GF-D8 (cell line): ENCODE measurements at places on chromosomes 12 and 14.

- no peak for DNase-seq
Measured at GRCh38 chr12:128798571-128799341, 25.0 kb downstream of the SLC15A4 start.

- DNase-seq, result peak; percentile 13
Measured at GRCh38 chr12:116325336-116325664, 47.8 kb upstream of the MED13L start.

GRCh38 chr14:76146976-76147375, 4.7 kb upstream of the GPATCH2L start:
- DNase-seq, result no peak

- no peak for DNase-seq
Measured at GRCh38 chr12:118649765-118650585, 273.6 kb downstream of the SUDS3 start.

GRCh38 chr12:16475521-16475920, 128.1 kb downstream of the MGST1 start:
- no peak for DNase-seq

GRCh38 chr14:81221579-81222102, 882 bp upstream of the GTF2A1 start:
- DNase-seq, result no peak

DNA sequence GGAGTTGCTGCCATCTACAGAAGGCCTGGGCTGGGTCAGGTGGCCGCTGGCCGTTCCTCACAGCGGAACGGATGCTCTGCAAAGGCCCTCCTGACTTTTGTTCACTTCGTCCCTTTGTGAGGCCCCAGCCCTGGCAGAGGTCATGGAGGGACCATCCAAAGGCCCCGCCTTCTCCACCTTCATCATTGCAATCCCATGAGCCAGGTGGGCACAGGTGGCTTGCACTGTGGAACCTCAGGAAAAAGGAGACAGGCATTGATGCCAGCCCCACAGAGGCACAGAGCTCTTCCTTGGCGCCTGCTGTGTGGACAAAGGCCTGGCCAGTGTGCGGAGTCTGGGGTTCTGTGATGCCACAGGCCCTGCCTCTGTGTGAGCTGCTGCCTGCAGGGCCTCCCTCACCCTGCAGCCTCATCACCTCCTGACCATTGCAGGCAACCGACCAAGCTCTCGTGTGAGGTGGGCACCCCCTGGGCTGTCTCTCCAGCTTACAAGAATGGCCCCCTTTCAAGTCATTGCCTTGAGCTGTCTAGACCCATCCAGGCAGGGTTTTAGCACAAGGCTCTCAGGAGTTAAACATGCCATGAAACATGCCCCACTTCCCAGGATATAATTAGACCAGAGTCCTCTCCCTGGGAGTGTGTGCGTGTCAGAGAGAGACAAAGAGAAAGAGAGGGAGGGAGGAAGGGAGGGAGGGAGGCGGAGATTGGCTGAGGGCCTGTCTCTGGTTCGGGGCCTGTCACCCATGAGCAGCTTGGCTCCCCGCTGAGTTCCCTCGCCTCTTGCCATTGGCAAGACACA, 19.3 kb downstream of the NFKBIA start:
- no peak for DNase-seq

- no peak for DNase-seq
Measured at GRCh38 chr12:66603461-66603860, 75.4 kb downstream of the GRIP1 start.

GRCh38 chr12:67331123-67331522, 62.0 kb downstream of the CAND1 start:
- no peak for DNase-seq

- DNase-seq, result no peak
Measured at GRCh38 chr12:91702843-91703425, 442.7 kb downstream of the BTG1 start.

GRCh38 chr12:130142736-130143135, 19.5 kb upstream of the FZD10 start:
- DNase-seq, result no peak

DNA sequence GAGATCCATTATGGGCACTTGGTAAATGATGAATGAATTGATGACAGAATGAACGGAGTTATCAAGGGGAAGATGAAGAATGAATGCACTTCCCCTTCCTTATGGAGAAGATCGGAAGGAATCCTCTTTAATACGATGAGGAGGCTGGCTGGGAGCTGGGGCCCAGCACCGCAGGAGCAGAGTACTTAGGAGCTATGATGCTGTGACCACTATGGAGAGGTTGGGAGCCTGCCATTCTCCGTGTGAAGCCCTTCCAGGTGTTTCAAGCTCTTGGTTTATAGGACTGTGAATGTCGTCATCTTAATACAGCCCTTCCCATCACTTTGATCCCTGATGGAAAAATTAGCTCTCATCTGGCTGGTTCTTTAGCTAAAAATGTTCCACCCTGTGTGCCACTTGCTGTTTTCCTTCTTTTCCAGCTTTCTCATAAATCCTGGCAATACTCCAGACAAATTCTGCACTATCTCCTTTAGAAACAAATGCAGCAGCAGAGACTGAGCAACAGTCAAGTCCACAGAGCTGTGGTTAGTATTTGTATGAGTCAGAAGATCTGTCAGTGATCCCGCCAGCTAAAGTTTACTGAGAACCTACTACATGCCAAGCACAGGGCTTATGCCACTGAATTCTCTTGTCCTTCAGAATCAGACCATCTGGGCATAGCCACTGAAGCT, 263.1 kb upstream of the CRY1 start:
- no peak for DNase-seq

DNA sequence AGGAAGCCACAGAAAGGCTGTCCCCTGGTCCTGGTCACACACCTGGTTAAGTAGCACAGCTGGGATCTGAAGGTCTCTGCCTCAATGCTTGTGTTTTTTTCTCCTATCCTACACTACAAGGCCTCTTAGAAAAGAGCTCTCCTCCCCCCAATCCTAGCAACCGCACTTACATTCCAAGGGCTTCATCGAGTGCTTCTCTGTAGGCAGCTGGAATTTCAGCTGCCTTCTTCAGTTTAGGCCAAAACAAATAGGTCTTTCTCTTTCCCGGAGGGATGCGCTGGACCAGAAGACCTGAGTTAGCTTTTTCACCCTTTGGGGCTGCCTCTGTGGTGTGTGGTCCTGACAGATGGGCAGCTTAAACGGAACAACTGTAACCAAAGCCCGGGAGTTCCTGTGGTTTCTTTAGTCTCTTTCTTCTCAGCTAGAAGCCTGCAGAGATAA, 109.7 kb downstream of the GPATCH2L start:
- DNase-seq, result no peak

GRCh38 chr12:23722655-23723054, 226.8 kb downstream of the SOX5 start:
- DNase-seq, result no peak

DNA sequence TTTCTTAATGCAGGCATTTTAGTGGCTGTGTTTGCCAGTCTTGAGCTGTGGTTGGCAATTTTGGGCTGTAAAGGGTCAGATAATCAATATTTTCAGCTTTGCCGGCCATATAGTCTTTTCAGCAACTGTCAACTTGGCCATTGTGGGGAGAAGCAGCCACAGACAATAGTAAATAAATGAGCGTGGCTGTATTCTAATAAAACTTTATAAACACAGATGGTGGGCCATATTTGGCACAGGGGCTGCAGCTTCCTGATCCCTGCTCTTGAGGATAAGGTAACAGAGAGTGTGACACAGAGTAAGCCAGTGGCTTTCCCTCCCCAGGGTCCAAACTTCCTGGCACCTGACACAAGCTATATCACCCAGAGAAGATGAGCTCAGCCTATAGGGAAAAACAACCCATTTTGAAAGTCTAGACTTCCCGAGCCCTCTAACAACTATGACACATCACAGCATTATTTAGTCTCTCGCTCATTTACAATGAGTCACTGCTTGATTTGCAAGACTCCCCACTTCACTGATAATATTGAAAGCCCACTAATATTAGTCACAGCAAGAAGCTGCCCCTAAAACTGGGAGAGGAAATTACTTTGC, 163.1 kb upstream of the TMPO start:
- no peak for DNase-seq

- no peak for DNase-seq
Measured at GRCh38 chr12:120833849-120834248, 70.3 kb downstream of the SPPL3 start.

GRCh38 chr12:52515927-52516831, 4.0 kb downstream of the KRT5 start:
- no peak for DNase-seq

GRCh38 chr14:78512021-78512420, 341.8 kb downstream of the NRXN3 start:
- no peak for DNase-seq

DNA sequence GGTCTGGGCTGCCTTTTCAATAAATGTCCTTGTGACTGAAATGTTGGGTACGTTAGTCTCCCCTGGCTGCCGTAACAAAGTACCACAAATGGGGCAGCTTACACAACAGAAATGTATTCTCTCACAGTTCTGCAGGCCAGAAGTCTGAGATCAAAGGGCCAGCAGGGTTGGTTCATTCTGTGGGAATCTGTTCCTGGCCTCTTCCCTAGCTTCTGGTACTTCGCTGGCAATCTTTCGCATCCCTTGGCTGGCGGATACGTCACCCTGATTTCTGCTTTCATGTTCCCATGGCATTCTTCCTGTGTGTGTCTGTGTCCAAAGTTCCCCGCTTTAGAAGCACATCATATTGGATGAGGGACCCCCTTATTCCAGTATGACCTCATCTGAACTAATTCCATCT, 95.8 kb upstream of the NCOR2 start:
- no peak for DNase-seq

DNA sequence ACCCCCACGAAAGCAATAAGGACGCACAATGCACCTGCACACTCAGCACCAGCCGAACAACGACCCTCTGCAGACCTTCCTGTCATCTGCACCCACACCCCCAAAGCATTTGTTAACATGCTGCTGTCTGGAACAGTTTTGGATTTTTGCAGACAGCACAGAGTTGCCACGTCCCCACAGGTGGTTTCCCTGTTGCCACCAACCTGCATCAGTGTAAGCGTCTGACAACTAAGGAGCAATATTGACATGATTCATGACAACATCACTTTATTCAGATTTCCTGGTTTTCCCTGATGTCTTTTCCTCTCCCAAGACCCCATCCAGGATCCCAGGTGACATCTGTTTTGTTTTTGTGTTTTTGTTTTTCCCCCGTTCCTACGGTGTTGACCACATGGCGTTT, 150.7 kb upstream of the C14orf180 start:
- DNase-seq, result no peak

- no peak for DNase-seq
Measured at GRCh38 chr14:65606460-65606859, 193.9 kb downstream of the FUT8 start.

- no peak for DNase-seq
Measured at GRCh38 chr12:122899887-122900286, 4.0 kb upstream of the VPS37B start.

- peak; percentile 88 for DNase-seq
Measured at GRCh38 chr12:94769047-94769420, 118.7 kb upstream of the TMCC3 start.

- DNase-seq, result no peak
Measured at GRCh38 chr12:82593901-82594396, 92.8 kb upstream of the TMTC2 start.

- no peak for DNase-seq
Measured at GRCh38 chr14:56892959-56893358, 82.7 kb upstream of the OTX2 start.

DNA sequence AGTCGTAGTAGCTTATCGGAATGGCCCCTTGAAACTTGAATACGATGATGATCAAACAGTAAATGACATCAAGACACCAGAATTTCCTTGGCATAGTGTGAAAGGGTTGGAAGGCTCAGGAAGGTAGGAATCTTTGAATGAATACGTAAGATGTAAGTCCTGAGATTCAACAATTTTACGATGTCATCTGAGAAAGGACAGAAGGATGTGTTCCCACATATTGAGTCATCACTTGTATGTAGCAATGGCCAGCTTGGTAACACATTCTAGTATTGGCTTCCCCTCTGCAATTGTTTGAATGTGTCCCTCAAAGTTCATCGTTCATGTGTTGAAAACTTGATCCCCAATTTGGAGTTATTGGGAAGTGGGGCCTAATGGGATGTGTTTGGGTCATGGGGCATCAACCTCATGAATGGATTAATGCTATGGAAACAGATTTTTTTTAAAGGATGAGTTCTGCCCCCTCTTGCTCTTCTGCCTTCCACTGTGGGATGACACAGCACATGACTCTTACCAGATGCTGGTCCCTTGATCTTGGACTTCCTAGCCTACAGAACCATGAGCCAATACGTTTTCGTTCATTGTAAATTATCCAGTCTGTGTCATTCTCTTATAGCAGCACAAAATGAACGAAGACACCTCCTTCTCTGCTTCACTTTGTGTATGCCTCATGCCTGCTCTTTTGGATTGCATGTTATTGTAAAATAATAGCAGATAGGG, 284.6 kb downstream of the BCAT1 start:
- no peak for DNase-seq

DNA sequence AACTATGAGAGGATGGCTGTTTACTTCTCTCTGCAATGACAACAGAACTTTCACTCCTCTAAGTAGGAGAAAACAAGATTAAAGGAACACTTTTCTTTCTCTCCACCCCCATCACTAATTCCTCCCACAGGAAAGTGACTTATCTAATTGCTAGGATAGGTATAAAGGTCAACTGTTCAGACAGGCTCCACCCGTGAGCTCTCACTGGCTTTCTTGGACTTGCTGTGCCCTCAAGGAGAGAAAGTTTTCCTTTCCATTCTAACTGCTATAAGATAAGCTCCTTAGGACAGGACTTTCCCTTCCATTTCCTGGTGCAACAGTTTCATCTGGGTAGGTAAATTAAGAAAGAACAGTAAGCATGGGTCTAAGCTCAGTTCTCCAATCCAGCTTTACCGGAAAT, 4.8 kb downstream of the SLC41A2 start:
- no peak for DNase-seq

- DNase-seq, result no peak
Measured at GRCh38 chr12:4240161-4240783, 33.3 kb upstream of the CCND2 start.
